ENCODE measurements at places on chromosomes 4 and X. TPM values are rescaled to one million over a fixed set of nuclear protein-coding genes. Genes with fewer than 3 reads are reported as not detected.

Gene TENM3
- 13.2 TPM for total RNA-seq

Gene SLBP
- 63.2 TPM for total RNA-seq

Gene PAK3
- 1.2 TPM for total RNA-seq

Gene AMER1
- total RNA-seq, result 2.0 TPM

Gene CD38
- total RNA-seq, result 0.33 TPM

Gene LRAT
- 0.15 TPM for total RNA-seq

Gene GRIA2
- total RNA-seq, result not detected

Gene FAM9B
- not detected for total RNA-seq

Gene HSD17B13
- total RNA-seq, result 0.15 TPM

Gene ARHGAP36
- total RNA-seq, result not detected

Gene SRPK3
- 0.58 TPM for total RNA-seq

Gene F11
- total RNA-seq, result not detected

Gene SLIT2
- total RNA-seq, result 10.5 TPM

Gene PLXNB3
- total RNA-seq, result 6.1 TPM

Gene HSFX1
- total RNA-seq, result 0.87 TPM

Data from smooth muscle cell of trachea (primary cell).